ENCODE measurements at places on chromosomes 4 and X. TPM values are rescaled to one million over a fixed set of nuclear protein-coding genes. Genes with fewer than 3 reads are reported as not detected.

The SSX1 gene
- total RNA-seq = not detected

The CT45A1 gene
- not detected for total RNA-seq

GRCh38 chrX:16160729-16161128 lies 6.6 kb upstream of the MAGEB17 start:
- DNase-seq = no peak

- DNase-seq = no peak
These were observed 3.3 kb downstream of the XPNPEP2 start for GRCh38 chrX:129741880-129742758.

DNA sequence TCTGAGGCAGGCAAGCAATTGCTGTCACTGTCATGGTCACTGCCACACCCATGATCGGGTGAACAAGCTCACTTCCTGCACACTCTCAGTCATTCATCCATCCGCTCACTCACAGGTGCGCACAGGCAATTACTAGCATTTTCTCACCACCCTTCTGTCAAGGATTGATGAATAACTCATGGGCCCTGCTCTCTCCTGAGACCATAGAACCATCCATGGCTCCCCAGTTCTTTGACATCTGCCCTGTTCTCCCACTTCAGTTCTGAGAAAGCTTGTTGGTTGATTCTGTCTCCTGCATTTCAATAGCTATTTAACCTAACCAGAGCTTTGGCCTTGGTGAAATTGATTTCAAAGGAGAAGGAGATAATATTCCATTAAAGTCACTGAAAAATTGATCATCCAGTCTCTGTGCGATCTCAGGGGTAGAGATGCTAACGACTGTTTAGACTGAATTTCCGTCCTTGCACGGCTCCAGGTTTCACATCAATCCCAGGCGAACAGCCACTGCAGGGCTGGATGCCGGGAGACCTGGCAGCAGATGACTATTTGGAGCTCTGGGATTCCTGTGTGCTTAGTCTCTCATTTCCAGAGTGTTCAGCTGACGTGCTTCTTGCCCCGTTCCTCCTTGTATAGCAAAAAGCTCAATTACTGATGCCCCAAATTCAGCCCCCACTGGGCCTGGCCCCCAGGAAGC lies 36.9 kb upstream of the ADRA2C start:
- no peak for DNase-seq

The TXK gene
- 1.0 TPM for total RNA-seq

The KCNE5 gene
- total RNA-seq = not detected

DNA sequence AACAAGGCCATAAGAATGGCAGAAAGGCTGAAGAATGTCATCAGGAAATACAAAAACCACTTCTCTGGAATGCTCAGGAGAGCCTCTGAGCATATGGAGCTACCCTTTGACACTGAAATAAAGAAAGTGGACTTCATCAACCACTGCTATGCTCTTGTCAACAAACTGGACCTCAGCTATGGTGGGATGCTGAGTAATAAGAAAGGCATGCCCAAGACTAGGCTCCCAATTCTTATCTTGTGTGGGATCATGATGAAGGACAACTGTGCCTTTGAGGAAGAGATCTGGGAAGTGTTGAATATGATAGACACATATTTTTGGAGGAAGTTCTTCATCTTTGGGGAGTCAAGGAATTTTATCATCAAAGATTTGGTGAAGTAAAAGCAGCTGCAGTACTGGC lies 86.9 kb upstream of the MAGEB16 start:
- no peak for DNase-seq

- no peak for DNase-seq
These were observed 205.1 kb downstream of the RAPGEF2 start for GRCh38 chr4:159307929-159308328.

DNA sequence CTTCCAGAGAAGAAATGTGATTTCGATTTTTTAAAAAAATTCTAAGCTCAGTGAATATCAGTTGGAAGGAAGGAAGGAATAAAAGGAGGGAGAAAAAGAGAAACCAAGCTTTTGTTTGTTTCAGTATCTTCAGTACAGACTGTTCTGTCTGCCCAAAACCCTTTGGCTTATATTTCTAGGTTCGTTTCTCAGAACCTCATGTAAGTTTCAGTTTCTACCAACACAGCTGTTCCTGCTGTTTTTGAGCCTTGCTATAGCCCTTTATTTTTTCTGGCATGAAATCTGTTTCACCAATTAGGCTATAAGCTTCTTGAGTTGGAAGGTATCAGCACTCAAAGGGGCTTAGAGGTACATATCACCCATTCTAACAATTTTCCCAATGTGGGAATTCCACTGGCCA lies 157.9 kb downstream of the GBA3 start:
- no peak for DNase-seq

- DNase-seq = no peak
These were observed 496.6 kb downstream of the STIM2 start for GRCh38 chr4:27357283-27357682.

The GLOD5 gene
- total RNA-seq = not detected

DNA sequence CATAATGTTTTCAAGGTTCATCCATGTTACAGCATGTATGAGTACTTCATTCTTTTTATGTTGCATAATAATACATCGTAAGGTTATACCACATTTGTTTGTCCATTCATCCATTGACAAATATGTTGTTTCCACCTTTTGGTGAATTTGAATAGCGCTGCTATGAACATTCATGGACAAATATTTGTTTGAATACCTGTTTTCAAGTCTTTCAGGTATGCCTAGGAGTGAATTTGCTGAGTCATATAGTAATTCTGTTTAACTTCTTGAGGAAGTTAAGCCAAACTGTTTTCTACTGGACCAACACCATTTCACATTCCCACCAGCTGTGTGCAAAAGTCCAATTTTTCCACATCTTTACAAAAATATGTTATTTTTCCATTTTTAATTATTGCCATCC lies 31.5 kb downstream of the IRS4 start:
- DNase-seq = no peak

- no peak for DNase-seq
These were observed 304.6 kb downstream of the ARAP2 start for GRCh38 chr4:35939751-35940150.

GRCh38 chr4:27702730-27703431 lies 842.2 kb downstream of the STIM2 start:
- DNase-seq = no peak

DNA sequence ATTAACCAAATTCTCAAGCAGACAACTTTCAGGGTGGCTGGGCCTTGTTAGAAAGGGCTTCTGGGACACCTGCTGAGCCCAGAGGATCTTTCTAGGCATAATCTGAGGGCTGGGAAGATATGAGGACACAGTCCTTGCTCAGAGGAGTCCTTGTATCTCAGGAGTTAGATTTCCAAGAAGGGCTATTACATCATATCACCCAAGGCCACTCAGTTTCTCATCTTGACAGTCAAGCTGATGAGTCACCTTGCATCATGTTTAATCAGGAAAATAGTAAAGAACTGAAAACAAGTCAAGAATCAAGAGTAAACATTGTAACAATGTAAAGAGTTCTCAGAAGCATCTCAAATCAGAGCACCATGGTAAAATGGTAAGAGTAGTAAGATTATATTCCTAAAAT lies 4.0 kb downstream of the PCYT1B start:
- no peak for DNase-seq

GRCh38 chr4:156521631-156522030 lies 450.0 kb downstream of the PDGFC start:
- DNase-seq = no peak

The SMIM31 gene
- total RNA-seq = not detected

GRCh38 chr4:42329421-42329820 lies 67.9 kb upstream of the SHISA3 start:
- no peak for DNase-seq

GRCh38 chr4:31192341-31192740 lies 472.2 kb downstream of the PCDH7 start:
- no peak for DNase-seq

The ZCCHC18 gene
- total RNA-seq = 1.5 TPM

DNA sequence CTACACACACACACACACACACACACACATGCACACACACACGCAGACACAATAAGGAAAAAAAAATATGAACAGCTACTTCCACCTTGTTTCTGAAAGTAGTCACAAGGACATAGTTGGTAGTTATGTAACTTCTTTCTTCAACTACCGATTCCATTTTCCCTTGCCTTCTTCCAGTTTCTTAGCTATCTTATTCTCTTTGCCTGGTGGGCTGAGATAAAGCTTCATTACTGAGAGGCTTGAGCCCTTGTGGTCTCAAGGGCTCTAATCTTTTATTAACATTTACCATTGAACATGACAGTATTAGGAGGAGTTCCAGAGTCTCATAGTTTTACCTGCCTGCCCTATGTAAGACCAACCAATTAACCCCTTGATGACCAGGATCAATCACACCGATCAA lies 8.9 kb upstream of the SMIM10 start:
- no peak for DNase-seq

The TMEM271 gene
- total RNA-seq = 0.34 TPM

DNA sequence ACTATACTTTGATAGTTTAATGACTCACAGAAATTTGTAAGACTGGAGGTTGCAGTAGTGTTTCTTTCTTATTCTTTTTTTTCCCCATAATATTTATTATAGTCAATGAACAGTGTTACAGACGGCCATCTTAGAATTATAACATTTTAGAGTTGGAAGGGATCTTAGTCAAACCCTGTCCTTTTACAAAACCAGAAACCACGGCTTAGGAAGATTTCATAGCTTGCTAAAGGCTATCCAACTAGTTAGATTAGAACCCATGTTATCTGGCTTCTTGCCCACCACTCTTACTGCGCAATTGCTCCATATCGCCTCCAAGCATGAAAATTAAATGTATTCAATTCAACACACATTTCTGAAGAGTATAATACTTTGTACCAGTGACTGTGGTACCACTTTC lies 1.1 kb downstream of the XIAP start:
- DNase-seq = no peak

The GAGE1 gene
- total RNA-seq = not detected

GRCh38 chr4:88858752-88859151 lies 161.1 kb upstream of the NAP1L5 start:
- no peak for DNase-seq

DNA sequence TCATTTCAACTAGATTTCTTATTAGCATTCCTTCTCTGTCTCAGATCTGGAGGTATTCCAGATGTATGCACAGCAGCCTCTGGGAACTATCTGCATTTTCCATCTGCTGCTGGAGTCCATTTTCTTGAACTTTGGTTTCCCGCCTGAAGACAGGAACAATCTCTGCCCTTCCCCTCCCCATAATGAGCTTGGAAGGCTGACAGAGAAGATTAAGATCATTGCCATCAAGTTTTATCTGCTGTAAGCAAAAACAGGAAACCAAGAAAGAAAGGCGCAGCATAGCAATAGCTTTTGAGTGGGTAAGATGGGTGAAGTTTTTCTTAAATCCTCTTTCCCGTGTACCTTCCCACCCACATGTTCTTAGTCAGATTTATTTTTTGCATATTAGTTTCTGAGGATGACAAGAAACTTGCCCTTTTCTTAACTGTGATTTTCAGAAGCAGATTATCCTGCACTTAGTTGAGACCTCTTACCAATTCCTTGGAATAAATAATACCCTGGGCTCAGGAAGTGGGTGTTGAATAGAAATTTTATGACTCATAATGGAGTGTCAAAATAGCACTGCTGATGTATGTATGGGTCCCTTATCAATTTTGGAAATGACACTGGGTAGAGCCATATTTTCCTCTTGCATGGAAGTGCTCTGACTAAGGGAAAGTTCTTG lies 78.3 kb downstream of the CT47B1 start:
- no peak for DNase-seq

DNA sequence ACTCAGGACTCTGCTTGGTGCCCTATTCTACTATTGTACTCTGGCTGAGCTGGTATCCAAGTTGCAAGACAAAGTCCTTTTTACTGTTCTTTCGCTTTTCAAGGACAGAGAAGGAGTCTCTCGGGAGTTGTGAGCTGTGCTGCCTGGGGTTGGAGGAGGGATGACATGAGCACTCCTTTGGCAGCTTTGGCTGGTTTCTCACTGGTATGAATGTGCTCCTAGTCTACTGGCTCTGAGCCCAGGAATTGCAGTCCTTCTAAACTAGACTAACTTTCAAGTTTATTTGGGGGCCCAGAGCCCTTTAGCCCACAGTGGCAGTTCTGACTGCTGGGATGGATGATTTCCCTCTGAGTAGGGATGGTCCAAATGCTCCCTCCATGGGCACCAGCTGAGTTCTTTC lies 997.1 kb downstream of the RAB28 start:
- no peak for DNase-seq

DNA sequence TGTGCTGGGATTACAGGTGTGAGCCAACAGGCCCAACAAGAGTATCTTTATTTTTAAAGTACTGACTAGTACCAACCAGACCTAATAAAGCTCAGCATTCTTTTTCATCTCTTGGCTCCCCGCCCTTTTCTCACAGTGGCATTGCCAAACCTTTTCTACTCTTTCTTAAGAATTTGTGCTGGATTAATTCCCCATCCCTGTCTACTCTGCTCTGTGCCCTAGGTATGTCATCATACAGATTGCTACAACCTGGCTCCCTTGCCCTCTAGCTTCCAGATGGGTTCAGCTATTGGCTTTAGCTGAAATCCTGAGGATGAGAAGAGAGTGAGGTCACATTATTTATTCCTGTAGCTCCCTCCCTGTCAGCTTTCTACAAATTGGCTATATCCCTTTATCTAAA lies 34.9 kb upstream of the CCNI start:
- no peak for DNase-seq

The RBPJ gene
- 62.8 TPM for total RNA-seq

DNA sequence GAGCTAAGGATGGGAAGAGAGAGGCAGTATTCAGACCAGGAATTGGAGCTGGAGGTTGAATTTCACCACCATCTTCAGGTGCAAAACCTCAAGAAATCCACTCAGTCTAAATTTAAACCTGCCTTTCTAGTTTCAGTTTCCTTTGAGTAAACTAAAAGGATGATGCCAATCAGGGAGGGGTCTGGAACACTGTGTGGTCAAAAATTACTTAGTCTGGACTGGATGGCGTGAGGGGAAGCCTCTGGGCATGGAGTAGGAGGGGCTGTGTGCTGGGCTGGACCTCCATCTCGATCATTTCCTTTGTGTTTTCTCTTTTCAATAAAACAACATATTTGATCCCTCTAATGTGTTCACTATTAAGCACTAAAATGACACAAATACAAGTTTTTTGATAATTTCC lies 120.1 kb downstream of the GC start:
- DNase-seq = no peak

DNA sequence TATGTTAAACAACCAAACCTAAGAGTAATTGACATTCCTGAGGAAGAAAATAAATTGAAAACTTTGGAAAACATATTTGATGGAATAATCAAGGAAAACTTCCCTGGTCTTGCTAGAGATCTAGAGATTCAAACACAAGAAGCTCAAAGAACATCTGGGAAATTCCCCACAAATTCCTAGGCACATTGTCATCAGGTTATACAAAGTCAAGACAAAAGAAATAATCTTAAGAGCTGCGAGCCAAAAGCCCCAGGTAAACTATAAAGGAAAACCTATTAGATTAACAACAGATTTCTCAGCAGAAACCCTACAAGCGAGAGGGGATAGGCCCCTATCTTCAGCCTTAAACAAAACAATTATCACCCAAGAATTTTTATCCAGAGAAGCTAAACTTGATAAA lies 1082.0 kb upstream of the IGFBP7 start:
- DNase-seq = no peak

- no peak for DNase-seq
These were observed 780.9 kb downstream of the ARAP2 start for GRCh38 chr4:35463251-35463952.

The CCDC149 gene
- 37.9 TPM for total RNA-seq

The PPBP gene
- not detected for total RNA-seq

All from esophagus muscularis mucosa (tissue), 4 donors.